ENCODE measurements at places on chromosomes 2 and 18.

GRCh38 chr2:1840046-1840445, 95.7 kb upstream of the PXDN start:
- DNase-seq = no peak

DNA sequence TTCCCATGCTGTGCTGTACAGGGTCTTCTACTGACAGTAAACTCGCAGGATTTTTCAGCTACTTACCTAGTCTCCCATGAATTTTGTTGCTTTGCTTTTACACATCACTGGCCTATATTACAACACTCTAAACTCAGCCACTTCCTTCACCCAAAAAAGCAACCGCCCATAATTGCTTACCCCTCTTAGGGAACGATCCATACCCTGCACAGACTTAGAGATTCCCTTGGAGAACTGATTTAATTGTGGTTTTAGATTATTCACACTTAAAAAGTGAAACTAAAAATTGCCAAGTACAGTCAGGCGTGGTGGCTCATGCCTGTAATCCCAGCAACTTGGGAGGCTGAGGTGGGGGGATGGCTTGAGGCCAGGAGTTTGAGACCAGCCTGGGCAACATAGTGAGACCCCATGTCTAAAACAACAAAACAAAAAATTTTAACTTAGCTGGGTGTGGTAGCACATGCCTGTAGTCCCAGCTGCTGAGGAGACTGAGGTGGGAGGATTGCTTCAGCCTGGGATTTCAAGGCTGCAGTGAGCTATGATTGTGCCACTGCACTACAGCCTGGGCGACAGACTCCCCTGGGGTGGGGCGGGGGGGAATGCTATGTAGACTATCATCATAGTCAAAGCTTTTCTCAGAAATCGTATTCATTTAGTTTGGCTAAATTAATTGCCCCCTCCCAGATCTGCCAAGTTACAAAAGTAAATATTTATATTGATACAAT, 19.3 kb downstream of the MRPL30 start:
- DNase-seq = no peak

DNA sequence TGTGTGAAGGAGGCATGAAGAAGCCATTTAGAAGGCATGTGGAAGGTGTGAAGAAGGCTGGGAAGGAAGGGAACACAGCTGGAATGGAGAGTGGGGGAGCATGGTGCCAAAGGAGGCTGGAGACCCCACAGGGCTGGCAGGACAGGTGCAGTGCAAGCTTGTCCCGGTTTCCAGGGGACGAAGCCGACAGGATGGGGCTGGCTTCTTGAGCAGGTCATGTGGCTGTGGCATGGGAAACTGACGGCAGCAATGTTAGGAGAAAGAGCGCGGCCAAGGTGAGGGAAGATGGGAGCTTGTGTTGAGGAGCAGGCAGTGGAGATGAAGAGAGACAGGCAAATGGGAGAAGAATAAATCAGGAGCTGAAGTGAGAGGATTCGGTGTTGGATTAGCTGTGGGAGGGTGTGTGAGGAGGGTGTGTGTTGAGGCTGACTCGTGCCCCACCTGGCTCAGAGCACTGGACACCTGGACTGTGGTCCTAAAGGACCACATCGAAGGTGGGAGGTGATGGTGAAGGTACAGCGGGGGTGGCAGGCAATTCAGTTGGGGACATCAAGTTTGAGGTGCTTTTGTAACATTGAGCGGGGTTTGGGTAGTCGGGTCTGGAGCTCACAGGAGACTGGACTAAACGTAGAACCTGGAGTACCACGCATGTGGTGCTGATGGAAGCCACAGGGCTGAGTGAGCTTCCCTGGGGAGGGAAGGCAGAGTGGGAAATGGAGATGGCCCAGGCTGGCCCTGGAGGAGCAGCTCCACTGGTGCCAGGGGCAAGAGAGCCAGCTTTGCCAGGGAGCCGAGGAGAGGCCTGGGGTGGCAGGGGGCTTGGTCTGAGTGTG, 165.6 kb upstream of the HDAC4 start:
- DNase-seq = no peak

DNA sequence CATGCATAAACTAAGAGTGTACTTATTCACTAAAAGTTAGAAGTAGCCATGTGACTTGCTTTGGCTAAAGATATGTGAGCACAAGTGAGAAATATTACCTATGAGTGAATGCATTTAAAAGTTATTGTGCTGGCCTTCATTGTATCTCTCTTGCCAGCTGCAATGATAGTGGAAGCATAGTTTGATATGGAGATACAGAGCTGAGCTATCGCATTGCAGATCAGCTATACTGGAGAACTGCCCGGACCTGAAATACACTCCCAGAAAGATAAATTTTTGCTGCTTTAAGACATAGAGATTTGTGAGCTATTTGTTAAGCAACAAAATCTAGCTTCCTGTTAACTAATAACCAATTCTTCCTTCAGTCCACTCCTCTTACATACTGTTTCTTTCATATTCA, 571.1 kb downstream of the CPS1 start:
- no peak for DNase-seq

- no peak for DNase-seq
Observed at GRCh38 chr2:231413456-231413855, 17.9 kb downstream of the B3GNT7 start.

- no peak for DNase-seq
Observed at GRCh38 chr2:235077046-235077445, 125.2 kb downstream of the SH3BP4 start.

- DNase-seq = no peak
Observed at GRCh38 chr2:176234940-176235339, 34.3 kb upstream of the MTX2 start.

- no peak for DNase-seq
Observed at GRCh38 chr2:81194581-81194980, 890.0 kb upstream of the LRRTM1 start.
